ENCODE measurements at places on chromosomes 13 and 19.

GRCh38 chr19:11450570-11451326 is 15.3 kb downstream of the PRKCSH start:
- no peak for DNase-seq

DNA sequence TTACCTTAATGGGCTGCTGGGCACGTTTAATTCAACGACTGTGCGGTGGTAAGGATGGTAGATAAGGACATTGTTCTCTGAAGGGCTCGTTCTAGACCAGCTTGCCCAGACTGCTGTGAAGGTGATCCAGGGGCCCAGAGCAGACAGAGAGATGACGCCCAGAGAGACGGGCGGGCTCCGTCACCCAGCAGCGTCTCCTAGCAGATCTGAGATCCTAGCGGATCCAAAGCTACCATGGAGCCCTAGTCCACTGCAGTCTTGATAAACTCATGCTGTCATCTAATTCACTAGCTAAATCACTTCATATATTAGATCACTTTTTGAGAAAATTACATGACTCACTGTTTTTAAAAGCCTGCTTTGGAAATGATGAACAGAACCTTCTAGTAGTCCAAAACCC is 21.5 kb downstream of the COL4A2 start:
- no peak for DNase-seq

GRCh38 chr13:90552702-90553101 is 794.8 kb upstream of the MIR17HG start:
- no peak for DNase-seq

DNA sequence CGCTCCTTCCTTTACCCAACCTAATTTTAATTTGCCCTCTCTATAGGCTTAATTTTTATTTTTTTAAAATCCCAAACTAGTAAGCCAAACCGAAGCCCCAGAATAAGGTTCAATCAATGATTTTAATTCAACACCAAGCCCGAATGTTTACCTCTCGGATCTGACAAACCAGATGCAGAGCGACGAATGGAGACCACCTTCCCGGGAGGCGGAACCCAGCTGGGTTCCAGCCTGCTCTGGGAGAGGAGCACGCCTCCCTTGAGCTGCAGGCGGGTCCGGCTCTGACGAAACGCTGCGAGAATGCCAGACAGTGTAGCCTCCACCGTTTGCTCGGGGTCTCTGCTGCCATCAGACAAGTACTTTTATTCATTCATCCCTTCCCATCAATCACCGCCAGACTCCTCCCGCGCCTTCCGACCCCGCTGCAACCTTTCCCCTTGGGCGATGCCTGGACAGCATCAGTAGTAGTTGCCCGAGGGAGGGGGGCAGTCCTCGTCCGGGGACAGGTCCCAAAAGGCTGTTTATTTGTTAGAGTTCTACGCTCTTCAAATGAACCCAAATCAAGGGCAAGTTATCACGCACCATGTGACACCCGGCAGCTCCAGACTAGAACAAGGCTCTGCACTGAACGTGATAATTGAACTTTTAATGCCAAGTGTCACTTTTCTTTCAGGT is 752 bp upstream of the EDNRB start:
- DNase-seq: no peak

DNA sequence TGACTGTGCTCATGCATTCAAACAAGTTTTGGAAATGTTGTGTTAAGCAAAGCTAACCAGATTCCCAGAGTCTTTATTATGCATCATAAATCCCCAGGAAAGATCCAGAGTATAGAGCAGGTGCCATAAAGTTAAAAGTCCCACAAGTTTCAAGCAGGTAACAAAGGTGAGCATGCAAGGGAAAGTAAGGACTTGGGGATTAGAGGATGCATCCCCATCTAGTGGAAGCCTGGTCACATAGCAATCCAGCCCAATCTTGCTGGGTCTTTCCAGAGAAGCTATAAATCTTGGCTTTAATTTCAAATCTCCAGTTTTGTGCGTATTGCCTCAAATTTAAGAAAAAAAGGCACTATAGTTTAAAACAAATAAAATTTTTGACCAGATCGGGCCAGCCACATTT is 72.7 kb downstream of the ZNF254 start:
- DNase-seq: no peak

- DNase-seq: no peak
These were observed 120.2 kb downstream of the RXFP2 start for GRCh38 chr13:31859571-31859970.

DNA sequence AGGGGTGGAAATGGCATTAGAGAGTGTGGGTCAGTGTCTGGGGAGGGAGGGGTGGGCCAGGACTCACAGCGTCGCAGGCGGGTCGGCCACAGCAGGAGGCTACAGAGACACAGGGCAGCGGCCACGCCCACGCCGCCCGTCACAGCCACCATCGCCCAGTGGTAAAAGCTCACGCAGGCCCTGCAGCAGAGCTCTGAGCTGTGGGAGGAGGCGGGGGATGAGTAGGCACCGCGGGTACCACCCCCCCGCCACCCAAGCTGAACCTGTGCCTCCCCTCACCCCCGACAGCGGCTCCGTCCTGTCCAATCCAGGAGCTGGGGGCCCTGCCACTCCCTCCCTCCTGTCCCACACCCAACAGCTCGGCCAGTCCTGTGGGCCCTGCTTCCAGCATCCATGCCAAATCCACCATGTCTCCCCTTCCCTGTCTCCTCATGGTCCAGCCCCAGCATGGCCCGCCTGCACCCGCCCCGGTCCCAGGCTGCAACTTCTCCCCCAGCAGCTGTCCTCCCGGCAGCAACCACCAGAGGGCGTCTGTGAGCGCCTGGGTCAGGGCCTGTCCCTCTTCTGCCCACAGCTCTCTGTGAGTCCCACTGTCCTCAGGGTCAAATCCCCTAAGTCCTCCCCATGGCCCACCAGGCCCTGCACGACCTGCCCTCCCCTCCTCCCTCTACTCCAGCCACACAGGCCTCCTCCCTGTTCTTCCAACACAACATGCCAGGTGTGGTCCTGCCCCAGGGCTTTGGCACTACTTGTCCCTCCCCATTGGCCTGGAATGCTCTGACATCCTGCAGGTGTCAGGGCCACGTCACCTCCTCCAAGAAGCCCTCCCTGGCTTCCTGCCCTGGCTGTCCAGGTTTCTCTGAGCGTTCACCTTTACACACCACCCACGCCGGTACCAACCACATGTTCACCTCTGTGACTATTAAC is 6.0 kb downstream of the TEKTIP1 start:
- DNase-seq: peak; percentile 17

- no peak for DNase-seq
These were observed 256.4 kb upstream of the SOX21 start for GRCh38 chr13:94968757-94969086.

DNA sequence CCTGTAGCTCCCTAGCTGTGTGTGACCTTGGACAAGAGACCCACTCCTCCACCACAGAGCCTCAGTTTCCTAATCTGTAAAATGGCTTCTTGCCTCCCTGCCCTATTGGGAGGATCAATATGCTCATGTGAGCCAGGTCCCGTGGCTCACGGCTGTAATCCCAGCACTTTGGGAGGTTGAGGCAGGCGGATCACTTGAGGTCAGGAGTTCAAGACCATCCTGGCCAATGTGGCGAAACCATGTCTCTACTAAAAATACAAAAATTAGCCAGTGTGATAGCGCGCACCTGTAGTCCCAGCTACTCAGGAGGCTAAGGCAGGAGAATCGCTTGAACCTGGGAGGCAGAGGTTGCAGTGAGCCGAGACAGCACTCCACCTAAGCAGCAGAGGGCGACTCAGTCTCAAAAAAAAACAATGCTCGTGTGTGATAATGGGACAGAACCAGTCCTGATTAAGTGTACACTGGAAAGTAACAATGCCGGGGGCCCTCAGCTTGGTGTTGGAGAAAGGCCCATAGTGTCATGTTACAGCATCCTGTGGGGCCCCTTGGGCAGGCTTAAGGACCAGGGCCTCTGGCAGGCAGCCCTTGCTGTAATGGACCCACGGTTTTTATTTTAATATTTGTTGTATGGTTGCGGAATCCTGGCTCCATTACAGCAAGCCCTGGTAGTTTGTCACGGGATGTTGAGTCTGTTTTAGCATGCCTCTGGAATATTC is 6.8 kb downstream of the RPS11 start:
- DNase-seq: peak; percentile 22

Measured in GOT3 (cell line).